ENCODE measurements at places on chromosomes 6 and 20. TPM values are rescaled to one million over a fixed set of nuclear protein-coding genes. Genes with fewer than 3 reads are reported as not detected.
A peak's percentile ranks its signal among the peaks of the same experiment; 100 is the strongest.

- peak; percentile 70 for DNase-seq
These were observed 4.0 kb downstream of the CST9 start for GRCh38 chr20:23601715-23602114.

- DNase-seq = no peak
These were observed 215.7 kb downstream of the CDC5L start for GRCh38 chr6:44603044-44603686.

DNA sequence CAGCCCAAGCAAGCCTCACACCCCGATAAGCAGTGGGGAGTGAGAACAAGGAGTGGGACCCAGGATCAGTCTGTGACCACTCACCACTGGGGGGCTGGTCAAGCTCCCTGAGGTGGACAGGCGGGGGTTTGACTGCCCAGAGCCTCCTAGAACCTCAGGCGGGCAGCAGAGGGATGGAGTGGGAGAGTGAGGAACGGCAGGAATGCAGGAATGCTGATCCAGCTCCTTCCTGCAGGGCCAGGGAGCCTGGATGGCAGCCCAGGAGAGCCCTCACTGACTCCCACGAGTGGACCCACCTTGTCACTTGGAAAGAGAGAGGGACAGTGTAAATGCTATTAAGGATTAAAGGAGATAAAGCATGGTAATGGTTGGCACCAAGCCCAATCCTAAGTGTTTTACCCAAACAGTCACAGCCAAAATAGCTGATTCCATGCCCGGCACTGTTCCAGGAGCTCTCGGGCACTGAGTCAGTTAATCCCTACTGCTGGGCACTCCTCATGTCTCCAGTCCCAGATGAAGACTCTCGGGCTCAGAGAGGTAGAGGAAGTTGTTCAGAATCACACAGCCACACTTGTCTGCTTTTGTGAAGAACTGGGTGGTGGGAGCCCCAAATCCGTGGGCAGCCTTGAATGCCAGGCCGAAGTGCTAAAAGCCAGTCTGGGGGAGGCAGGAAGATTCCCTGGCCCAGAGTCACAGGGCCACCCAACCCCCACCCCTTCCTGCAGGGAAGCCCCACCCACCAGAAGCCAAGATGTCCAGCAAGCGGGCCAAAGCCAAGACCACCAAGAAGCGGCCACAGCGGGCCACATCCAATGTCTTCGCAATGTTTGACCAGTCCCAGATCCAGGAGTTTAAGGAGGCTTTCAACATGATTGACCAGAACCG is 3.1 kb downstream of the MYL9 start:
- no peak for DNase-seq

- no peak for DNase-seq
These were observed 8.9 kb downstream of the FARS2 start for GRCh38 chr6:5270093-5270680.

DNA sequence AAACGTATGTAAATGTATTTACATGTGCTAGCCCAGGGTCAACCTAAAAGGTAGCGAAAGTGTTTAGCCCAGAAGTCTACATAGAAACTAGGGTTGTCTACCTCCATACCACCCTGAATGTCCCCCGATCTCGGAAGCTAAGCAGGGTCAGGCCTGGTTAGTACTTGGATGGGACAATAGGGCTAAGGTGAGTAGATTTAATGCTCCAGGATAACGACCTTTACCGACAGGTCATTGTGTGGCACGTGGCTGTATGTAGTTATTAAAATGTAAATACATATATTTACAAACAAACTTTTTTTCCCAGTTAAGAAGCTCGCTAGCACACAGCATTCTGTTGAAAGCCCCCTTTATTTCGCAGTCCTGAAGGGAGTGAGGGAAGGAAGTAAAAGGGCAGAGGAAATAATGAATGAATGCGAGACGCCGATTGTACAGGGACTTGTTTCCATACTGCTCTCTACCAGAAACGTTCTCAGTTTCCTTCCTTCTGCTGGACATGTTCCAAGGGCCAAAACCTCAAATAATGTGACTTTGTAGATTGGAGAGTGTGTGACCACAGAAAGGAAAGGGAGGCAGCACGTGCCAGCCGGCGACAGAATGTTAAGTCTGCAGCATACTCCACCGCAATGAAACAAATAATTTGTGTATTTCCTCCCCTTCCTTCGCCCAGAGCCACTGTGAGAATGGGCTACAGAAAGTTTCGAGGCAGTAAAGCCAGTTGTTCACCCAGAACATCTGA is 612 bp downstream of the ADAT2 start:
- no peak for DNase-seq

DNA sequence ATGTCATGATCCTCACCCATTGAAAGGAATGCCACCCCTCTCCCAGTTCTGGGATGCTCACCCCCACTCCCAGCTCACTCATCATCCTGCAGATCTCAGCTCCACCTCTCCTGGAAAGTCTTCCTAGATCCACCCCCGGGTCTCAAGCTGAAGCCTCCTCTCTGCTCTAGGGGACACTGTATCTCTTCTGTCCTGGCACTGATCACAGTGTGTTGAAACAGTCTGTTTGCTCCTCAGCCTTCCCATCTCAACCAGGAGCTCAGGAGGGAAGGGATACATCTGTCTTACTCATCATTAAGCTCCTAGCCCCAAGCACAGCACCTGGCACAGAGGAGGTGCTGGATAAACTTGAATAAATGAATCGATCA is 80.1 kb downstream of the MRPL14 start:
- DNase-seq = no peak

GRCh38 chr20:7696311-7696710 is 243.9 kb downstream of the HAO1 start:
- no peak for DNase-seq

DNA sequence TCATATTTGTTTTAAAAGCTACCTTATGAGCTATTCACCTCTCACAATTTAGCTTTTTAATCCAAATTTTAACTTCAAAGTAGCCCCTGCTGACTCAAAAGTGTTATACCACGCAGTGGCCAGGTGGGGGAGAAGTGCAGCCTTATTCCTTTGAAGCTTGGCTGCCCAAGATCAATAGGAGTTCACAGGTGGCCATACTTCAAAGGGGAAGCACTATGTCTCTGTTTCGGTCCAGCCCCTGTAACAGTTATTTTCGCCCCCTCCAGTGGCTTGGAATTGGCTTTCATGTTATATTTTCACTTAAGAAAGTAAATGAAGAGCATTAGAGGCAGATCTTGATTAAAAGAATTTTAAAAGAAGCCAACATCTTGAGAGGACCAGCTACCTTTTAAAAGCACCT is 608.4 kb downstream of the EPHA7 start:
- no peak for DNase-seq

GRCh38 chr6:52834481-52834880 is 6.1 kb downstream of the GSTA5 start:
- no peak for DNase-seq

DNA sequence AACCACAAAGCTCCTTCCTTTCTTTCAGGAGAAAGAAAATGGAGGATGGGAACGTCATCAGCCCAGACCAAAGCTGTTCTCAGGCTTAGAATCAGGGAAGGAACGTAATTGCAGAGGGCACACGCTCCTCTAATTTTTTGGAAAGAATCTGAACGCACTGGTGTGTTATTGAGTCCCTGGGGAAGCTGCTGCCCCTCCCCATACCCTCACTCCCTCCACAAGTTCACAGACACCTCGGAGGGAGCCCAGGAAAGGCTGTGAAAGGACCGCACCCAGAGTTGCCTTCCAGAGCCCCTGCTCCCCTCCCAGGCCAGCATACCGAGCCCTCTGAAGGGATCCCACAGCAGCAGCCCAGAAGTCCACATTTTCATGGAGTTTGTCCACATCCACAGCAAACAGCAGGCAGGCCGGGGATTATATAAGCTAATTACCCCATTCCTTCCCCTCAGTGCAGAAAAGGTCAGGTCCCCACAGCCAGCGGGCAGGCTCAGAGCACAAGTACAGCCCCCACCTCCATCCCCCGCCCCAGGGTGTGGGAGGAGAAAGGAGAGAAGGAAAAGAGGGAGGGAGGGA is 53.7 kb downstream of the ANKRD60 start:
- no peak for DNase-seq

DNA sequence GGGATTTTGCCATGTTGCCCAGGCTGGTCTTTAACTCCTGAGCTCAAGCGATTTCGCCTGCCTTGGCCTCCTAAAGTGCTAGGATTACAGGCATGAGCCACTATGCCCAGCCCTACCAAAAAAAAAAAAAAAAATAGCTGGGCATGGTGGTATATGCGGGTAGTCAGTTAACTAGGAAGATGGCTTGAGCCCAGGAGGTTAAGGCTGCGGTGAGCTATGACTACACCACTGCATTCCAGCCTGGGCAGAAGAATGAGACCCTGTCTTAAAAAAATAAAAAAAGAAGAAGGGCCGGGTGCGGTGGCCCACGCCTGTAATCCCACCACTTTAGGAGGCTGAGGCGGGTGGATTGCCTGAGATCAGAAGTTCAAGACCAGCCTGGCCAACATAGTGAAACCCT is 50.2 kb downstream of the ELOVL2 start:
- no peak for DNase-seq

GRCh38 chr6:135212020-135212806 is 31.1 kb downstream of the MYB start:
- DNase-seq = no peak

DNA sequence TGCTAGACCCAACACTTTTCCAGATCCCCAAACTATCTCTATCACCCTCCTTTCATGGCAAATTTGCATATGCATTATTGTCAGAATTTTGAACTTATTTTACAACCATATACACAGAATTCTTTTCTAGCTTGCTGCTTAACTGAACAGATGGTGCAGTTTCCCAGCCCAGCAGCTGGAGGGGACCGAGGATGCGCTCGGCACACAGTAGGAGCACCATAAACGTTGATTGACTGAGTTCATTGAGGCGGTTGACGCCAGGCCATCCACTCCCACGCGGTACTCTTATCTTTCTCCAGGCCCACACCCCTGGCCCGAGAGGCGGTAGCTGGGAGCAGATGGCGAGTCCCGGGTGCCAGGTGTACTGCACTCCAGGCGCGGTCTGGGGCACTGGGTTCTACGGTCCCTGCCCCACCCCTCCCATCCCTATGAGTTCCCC is 6.8 kb upstream of the SOX4 start:
- DNase-seq = no peak

GRCh38 chr6:112114577-112115223 is 27.3 kb downstream of the FAM229B start:
- no peak for DNase-seq

DNA sequence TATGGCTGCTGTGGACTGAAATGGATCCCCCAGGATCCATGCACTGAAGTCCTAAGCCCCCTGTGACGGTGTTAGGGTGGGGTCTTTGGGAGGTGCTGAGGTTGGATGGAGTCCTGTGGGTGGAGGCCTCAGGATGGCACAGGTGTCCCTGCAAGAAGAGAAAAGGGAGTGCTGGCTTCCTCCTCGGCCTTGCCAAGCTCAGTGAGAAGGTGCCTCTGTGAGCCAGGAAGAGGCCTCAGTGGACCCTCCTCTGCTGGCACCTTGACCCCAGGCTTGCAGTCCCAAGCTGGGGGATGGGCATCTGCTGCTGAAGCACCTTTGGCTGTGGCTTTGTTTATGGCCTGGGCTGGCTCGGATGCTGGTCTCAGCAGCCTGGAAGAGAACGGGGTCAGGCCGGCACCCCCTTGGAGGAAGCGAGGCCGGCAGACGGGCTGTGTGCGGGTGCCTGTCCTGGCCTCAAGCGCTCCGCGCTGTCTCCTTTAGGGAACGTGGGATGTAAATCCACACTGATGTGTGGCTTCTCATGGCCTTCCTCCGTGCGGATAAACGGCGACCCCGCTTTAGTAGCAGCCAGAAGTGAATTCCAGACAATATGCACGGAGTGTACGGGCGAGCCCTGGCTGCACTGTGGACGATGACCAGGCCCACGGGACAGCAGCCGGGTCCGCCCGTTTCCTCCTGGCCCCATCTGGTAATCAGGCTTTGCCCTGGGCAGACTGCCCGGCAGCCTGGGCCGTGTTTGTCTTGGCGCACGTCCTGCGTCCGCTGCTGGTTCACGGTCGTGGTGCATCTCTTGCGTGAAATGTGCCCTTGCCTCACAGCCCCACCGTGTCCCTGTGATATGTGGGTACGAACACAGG is 182.6 kb downstream of the ERMARD start:
- DNase-seq = peak; percentile 80

GRCh38 chr6:34792605-34793500 is 970 bp downstream of the BLTP3A start:
- peak; percentile 92 for DNase-seq

DNA sequence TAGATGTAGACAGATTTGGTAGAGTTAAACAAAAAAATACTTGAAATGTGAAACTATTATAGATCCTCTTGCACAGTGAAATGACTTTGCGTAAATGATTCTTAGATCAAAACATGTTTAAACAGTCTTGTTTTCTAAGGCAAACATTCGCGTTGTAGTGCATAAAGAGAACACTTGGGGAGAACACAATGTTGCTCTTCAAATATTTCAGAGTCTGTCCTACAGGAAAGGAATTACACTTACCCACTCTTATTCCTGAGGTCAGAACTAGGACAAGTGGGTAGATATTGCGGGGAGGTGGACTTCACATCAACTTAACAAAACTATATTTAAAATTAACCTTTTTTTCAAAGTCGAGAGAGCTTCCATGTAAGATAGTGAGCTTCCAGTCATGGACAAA is 183.5 kb upstream of the PCSK2 start:
- no peak for DNase-seq

DNA sequence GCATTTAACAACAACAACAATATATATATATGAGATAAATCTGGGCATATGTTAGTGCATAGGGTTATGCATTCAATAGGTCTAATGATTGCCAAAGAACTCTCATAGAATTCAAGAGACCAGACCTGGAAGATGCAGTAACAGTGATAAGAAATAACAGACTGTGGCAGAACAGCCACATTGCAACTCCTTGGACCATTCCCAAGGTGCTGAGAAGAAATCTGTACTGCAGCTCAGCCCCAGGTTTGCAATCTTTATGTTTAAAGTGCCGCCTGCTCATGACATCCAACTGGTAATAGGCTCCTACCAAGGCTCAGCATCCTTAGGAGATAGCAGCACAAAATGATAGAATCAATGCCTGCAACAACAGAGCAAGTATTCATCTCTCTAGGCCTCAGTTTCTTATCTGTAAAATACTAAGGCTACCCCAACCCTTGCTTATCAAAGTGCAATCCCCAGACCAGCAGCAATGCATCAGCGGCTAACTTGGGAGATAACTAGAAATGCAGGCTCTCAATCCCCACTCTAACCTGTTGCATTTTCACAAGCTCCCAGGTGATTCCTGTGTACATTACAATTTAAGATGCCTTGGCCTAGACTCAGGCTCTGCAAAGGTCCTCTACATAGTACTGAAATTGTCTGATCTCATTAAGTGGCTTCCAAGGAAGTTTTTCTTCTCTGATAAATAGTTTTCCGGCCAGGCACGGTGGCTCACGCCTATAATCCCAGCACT is 30.6 kb upstream of the PIM1 start:
- no peak for DNase-seq

Gene OTOR
- not detected for total RNA-seq

Gene OVOL2
- not detected for total RNA-seq

Gene MAS1
- not detected for total RNA-seq

Gene NFYA
- 10.8 TPM for total RNA-seq

Gene OPRM1
- 0.40 TPM for total RNA-seq

Gene RIPPLY2
- not detected for total RNA-seq

Gene UNC5CL
- 0.52 TPM for total RNA-seq
